ENCODE measurements at places on chromosomes 12 and 14.

- DNase-seq: no peak
These were observed 61.6 kb upstream of the PSMC1 start for GRCh38 chr14:90194706-90195105.

DNA sequence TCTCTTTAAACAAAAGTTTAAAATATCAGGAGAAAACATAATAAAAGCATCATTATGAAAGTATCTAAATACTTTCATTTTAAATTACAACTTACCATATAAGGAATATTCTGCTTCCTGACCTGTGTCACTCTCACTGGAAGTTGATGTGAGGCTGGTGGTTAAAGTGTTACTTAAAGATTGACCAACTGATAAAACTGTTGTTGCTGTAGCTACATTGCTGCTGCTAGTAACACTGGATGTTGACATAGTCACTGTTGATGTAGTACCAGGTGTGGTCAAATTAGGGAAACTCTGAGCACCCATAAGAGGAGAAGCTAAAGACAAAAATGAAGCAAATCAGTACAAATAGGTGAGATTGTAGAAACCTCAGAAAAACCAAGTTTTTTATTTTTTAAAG, 79.9 kb downstream of the HECTD1 start:
- no peak for DNase-seq

DNA sequence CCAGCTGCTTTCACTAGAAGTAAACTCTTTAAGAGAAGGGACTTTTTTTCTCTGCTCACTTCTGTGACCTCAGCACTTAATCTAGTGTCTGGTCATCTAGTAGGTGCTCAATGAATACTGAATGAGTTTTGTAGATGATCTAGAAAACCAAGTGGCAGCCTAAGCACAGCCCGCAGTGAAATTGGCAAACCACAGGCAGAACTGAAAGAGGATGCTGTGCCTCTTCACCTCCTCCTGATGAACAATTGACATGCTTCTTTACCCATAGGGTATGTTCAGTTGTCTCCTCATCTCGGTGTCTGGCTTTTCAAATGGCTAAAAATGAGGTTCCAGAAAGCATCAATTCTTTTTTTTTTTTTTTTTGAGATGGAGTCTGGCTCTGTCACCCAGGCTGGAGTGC, 399.5 kb downstream of the RMST start:
- DNase-seq: no peak

GRCh38 chr14:79833781-79834180, 377.5 kb downstream of the DIO2 start:
- DNase-seq: no peak

DNA sequence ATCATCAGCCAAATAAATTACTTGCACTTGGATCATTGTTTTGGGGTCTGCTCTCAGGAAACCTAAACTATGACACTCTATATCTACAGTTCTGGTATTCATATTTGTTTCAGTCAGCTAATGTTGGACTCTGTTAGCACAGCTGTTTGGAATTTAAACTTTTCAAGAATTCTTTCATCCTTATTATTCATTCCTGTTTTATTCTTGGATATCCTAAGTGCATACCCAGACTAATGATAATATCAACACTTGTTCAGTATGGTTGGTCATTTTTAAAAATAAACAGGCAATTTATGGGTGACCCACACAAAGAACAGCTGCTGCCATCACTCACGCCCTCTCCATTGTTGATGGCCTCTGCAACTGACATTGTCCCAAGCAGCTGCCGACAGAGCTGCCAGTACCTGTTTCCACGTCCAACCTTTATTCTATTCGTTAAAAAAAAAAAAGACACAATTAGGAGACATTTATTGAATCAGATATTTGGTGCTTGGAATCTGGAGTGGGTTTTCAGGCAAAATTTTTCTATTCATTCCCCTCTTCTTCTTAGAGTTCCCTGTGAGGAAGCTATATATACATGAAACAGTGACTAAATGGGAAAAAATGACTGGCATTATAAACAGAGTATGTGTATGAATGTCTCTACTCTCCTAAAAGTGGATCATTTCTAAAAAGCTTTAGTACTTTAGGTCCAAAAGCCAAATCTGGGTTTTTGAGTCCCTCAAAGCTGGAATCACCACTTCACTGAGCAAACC, 252.1 kb upstream of the NAV3 start:
- DNase-seq: no peak
